ENCODE measurements at places on chromosomes 13 and 19.

DNA sequence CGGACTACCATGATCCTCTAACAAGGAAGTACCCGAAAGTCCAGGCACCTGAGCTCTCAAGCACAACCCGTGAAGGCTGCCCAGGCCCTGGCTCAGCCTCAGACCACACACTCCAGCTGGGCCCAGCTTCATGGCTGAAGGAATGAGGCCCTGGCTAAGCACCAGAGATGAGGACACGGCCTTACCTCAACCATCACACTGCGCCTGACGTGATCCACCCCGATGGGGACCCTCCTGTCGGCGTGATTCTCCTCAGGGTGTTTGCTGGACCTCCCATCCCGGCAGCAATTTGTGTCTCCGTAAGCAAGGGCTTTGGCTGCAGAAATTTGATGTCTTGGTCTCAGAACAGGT, 56.5 kb downstream of the F2RL3 start:
- DNase-seq, result no peak

- no peak for DNase-seq
Observed at GRCh38 chr13:28468023-28468915, 26.7 kb downstream of the FLT1 start.

DNA sequence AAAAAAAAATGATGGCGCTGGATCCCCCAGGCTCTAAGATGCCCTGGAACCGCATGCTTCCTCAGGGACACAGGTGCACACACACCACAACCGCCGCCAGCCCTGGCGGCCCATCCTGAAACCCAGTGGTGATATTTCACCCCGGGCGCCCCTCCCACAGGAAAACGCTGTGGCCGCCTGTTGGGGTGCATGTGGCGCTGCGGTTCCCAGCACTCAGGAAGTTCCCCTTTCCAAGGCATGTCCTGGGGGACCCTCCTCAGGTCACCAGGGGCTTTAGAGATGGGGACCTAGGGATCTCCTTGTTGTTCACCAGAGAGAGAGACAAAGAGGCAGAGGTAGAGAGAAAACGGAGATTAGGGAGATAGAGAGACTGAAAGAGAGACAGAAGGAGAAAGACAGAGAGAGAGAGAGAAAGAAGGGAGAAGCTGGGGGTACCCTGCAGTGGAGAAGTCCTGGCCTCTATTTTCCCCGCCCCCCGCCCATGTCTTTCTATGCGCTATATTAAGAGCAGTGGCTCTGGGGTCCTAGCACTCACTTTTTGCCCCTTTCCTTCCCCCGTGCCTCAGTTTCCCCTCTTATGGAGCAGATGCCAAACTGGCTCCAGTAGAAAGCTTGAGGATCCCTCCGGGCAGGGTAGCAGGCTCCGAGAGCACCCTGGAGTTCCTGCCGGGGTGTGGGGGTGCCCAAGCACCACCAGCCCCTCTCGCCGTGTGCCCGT, 2.3 kb downstream of the ADGRE2 start:
- DNase-seq, result no peak

- DNase-seq, result no peak
Observed at GRCh38 chr13:58706421-58706820, 1074.9 kb downstream of the PCDH17 start.

GRCh38 chr19:13597640-13598039, 91.4 kb upstream of the CACNA1A start:
- no peak for DNase-seq

DNA sequence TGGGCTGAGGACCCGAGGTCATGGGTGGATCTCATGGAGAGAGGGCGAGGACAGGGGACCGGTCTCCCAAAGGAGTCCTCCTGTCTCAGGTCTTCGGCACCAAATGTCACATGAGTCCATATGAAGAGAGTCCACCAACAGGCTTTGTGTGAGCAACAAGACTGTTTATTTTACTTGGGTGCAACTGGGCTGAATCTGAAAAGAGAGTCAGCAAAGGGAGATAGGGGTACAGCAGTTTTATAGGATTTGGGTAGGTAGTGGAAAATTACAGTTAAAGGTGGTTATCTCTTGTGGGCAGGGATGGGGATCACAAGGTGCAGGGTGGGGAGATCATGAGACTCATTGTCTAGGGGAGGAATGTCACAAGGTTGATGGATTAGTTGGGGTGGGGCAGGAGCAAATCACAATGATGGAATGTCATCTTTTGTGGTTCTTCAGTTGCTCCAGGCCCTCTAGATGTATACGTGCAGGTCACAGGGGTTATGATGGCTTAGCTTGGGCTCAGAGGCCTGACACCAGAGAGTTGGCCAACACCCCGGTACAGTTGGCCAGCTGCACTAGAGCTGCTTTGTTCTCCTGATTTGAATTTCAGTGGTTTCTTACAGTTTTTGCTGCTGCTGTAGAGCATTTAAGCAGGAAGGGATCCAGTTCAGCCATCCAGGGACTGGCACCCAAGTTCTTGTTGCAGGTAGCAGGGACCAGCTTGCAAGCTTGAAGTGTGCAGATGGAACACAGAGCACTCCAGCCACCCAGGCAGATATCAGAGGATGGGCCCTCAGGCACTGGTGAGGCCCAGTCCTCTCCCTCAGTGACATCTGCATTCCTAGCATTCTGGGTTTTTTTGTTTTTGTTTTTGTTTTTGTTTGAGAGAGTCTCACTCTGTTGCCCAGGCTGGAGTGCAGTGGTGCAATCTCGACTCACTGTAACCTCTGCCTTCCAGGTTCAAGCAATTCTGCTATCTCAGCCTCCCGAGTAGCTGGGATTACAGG, 26.4 kb upstream of the IGFL1 start:
- no peak for DNase-seq

DNA sequence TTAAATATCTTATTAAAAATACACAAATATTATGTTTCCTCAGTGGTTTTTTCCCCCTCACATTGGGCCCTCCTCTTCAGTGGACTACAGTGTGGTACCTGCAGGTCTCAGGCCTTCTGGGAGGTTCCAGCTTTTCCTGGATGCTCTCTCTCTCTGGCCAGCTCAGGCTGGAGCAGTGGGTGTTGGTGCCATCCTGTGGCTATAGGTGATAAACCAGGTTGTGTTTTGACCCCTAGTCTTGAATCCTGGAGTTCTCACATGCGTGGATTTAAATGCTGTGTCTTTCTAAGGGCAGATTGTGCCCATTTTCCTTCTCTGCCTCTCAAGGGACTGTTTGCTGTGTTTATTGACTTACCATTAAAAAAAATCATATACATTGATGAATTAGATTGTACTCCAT, 41.2 kb upstream of the ZNF527 start:
- no peak for DNase-seq

GRCh38 chr19:2602391-2603181, 99.9 kb downstream of the GNG7 start:
- no peak for DNase-seq

GRCh38 chr13:75666646-75667351, 30.7 kb downstream of the LMO7 start:
- DNase-seq, result no peak

GRCh38 chr13:112887557-112887991, 81.4 kb upstream of the MCF2L start:
- DNase-seq, result no peak

GRCh38 chr19:53906211-53907192, 2.6 kb upstream of the CACNG7 start:
- no peak for DNase-seq

DNA sequence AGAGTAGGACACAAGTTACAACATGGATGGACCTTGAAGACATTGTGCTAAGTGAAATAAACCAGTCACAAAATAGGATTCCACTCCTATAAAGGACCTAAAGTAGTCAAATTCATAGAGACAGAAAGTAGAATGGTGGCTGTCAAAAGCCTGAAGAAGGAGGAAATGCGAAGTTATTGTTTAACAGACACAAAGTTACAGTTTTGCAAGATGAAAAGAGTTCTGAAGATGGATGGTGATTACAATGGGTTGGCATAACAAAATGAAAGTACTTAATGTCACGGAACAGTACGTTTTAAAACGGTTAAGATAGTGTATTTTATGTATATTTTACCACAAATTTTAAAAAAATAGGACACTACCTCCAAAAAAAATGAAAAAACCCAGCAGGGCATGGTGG, 34.8 kb downstream of the FOXO1 start:
- no peak for DNase-seq

DNA sequence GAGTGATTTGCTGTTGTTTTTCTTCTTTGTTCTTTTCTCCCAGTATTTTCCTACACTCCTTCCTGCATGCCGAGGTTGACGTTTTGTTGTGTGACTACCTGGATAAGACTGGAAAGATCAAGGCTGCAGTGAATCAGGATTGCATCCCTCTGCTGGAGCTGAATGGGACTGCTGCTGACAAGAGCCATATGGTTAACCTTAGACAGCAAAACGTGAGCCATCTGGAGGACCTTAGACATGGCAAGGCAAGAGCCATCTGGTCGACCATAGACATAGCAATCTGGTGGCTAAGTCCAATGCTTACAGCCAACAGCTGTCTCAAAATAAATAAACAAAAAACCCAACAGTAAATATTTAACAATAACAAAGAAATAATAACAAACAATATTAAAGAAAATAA, 42.6 kb upstream of the ZNF91 start:
- DNase-seq, result no peak

GRCh38 chr13:113001241-113002140, 32.5 kb downstream of the MCF2L start:
- DNase-seq, result peak; percentile 95

DNA sequence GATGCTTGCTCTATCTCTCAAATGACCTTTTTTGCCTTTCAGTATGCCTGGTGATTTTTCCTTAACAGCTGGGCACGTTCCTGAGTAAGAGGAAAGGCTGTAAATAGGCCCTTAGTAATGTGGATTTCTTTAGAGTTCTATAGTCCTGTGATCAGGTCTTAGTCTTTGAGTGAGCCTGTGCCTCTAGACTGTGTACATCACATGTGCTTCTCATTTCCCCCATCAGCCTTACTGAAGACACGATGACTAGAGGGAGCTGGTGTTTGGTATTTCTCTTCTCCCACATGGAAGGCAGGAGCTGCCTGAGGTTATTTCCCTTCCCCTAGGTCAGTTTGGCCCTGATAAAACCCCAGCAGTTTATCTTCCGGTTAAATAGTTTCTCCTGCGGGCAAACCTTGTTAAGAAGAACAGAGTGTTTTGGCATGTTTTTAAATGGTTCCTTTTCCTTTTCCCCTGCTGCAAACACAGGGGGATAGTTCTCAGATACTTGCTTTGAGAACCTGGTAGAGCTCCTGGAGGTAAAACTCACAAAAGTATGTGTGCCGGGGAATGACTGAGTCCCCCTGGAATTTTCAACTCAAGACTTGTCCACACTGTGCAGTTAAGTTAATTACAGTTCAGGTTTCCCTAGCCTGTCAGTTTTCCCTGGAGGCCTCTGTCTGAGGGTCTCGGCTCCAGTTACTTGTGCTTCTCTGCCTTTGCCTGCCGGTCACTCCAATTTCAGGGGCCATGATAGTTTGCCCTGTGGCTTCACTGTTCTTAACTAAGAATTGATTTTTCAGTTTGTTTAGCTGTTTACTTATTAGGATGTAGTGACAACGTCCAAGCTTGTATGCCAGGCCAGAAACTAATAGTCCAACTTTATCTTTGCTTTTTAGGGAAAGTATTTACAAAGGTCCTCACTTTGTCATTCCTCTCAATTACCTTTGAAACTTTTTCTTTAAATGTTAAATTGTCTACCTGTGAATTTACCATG, 94.4 kb downstream of the URI1 start:
- no peak for DNase-seq

GRCh38 chr19:8366961-8367326, 3.0 kb downstream of the ANGPTL4 start:
- no peak for DNase-seq

- DNase-seq, result no peak
Observed at GRCh38 chr13:33287142-33287882, 1.8 kb upstream of the STARD13 start.

GRCh38 chr19:29745253-29745652, 30.2 kb upstream of the C19orf12 start:
- DNase-seq, result no peak

GRCh38 chr13:102440259-102440936, 38.5 kb upstream of the FGF14 start:
- no peak for DNase-seq

- DNase-seq, result no peak
Observed at GRCh38 chr13:59259165-59260000, 904.3 kb downstream of the DIAPH3 start.

GRCh38 chr13:91406619-91407018, 8.2 kb downstream of the GPC5 start:
- no peak for DNase-seq

- DNase-seq, result no peak
Observed at GRCh38 chr13:35782793-35783192, 306.3 kb upstream of the MAB21L1 start.

- no peak for DNase-seq
Observed at GRCh38 chr13:35016362-35017112, 74.5 kb downstream of the NBEA start.

- no peak for DNase-seq
Observed at GRCh38 chr13:98678741-98679140, 73.7 kb downstream of the SLC15A1 start.

- DNase-seq, result no peak
Observed at GRCh38 chr19:11180346-11180745, 17.0 kb downstream of the KANK2 start.

GRCh38 chr13:103157434-103158145, 91.4 kb upstream of the SLC10A2 start:
- DNase-seq, result no peak
